ENCODE measurements at places on chromosomes 1 and 21.

- no peak for DNase-seq
Measured at GRCh38 chr21:39694750-39695149, 50.2 kb upstream of the IGSF5 start.

GRCh38 chr1:162091681-162092524 lies 22.4 kb downstream of the NOS1AP start:
- DNase-seq, result no peak

- no peak for DNase-seq
Measured at GRCh38 chr1:20614131-20614579, 19.1 kb upstream of the PINK1 start.

DNA sequence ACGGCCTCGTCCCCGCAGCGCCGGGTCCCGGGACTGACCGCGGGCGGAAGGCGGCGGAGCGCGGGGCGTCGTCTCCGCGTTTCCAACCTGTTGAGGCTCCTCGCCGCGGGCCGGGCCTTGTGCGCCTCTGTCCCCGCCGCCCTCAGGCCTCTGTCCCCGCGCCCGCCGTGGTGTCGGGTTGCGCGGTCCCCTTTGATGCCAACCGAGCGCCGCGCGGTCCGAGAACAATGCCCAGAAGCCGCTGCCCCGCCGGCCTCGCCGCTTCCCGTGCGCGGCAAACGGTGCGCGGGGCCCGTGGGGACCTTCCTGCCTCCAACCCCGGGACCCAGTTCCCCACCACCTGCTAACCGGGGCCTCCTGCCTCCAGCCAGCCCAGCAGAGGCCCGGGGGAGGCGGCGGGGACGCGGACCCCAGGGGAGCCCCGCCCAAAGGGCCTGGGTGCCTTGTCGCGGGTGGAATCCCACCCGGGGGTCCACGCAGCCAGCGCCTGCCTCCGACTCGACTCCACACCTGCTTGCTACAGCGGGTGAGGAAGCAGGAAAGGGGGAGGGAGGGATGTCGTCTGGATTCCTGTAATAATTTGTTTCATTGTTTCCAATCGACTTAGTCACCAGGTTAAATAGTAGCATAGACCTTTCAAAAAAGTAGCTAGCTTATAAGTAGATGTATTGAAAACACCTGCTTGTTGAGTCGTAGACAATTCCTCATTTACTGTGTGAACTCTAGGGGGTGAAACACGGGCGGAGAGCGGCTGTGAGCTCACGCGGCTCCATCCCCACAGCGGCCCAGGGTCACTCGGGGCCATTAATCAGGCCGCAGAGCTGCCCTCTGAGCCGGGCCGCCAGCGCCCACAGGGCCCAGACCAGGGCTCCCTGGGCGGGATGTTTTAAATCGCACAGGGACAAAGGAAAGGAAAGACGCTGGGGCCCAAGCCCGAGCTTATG lies 1.1 kb downstream of the COL18A1 start:
- no peak for DNase-seq

- DNase-seq, result peak; percentile 46
Measured at GRCh38 chr1:13813398-13814012, 113.5 kb downstream of the PRDM2 start.

- peak; percentile 44 for DNase-seq
Measured at GRCh38 chr1:111082421-111083203, 57.3 kb downstream of the DRAM2 start.

- DNase-seq, result no peak
Measured at GRCh38 chr1:93777255-93777654, 95.6 kb upstream of the BCAR3 start.

DNA sequence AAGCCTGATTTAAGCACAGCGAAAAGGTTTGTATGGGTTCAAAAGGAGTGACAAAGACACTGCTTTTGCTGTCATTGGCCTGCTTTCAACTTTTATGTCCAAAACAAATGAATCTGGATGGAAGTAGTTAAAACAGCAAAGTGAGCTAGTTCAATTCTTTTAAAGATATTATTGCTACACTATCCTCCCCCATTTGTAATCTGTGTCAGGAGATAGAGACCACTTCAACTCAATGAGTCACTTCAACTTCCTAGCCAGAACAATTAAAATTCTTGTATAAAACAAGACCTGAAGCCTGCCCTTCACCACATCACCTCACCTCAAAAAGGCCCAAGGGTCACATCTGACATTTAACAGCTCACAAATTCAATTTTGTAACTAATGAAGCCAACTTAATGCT lies 364.1 kb upstream of the LYPLAL1 start:
- DNase-seq, result peak; percentile 64

GRCh38 chr1:204841798-204842197 lies 28.9 kb upstream of the NFASC start:
- no peak for DNase-seq

Measured in cardiac muscle cell (in vitro differentiated cells and primary cell).